ENCODE measurements at places on chromosomes 3 and 15.

GRCh38 chr3:176867681-176868663 lies 329.3 kb downstream of the TBL1XR1 start:
- no peak for DNase-seq

GRCh38 chr3:183151086-183151485 lies 11.4 kb downstream of the LAMP3 start:
- DNase-seq = no peak

DNA sequence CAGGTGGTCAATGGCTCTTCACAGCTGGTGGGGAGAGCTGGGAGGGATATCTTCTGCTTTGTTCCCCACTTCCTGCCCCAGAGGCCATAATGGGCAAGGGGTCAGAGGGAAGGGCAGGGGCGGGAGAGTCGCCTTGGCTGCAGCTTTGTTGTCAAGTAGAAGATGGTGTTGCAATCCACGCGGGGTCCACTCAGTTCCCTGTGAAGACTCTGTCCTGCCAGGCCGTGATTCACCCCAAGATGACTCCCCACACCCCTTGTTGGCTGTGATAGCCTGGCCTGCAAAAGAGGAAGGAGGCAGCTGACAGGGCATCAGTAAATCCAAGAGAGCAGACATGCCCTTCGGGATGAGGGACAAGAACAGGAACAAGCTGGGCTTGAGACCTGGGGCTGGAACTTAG lies 6.9 kb downstream of the GALNT15 start:
- no peak for DNase-seq

- DNase-seq = no peak
Observed at GRCh38 chr3:141413801-141414689, 45.7 kb downstream of the ZBTB38 start.

- no peak for DNase-seq
Observed at GRCh38 chr3:9229325-9229724, 20.1 kb downstream of the SRGAP3 start.

GRCh38 chr3:65837604-65838003 lies 201.1 kb downstream of the MAGI1 start:
- DNase-seq = no peak

Data from stimulated activated CD4-positive, alpha-beta T cell treated with anti-CD3 and anti-CD28 coated beads, TNF-alpha, amount 100 ng/mL, for 48 hours (primary cell).